HepG2 (cell line): ENCODE measurements at places on chromosomes 2 and 18. TPM values are rescaled to one million over a fixed set of nuclear protein-coding genes. Genes with fewer than 3 reads are reported as not detected.

DNA sequence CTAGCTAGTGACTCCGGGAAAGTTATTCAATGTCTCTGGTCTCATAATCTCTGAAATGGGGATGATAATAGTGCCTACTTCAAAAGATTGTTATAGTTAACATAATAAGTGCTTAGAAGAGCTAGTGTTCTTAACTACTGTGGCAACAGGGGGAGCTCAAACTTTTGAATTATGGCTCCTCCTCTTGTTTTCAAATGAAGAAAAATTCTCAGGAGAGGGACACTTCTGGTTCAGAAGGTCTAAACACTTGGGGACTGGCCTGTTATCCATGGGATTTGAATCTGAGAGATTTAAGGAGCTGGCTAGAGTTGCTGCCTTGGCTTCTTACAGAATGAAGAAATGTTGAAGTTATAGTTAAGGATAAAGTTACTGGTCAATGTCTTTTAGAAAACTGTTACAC is 92.2 kb upstream of the ITGB6 start:
- peak; percentile 15 for DNase-seq

GRCh38 chr2:26768759-26769088 is 4.6 kb downstream of the SLC35F6 start:
- DNase-seq = no peak

DNA sequence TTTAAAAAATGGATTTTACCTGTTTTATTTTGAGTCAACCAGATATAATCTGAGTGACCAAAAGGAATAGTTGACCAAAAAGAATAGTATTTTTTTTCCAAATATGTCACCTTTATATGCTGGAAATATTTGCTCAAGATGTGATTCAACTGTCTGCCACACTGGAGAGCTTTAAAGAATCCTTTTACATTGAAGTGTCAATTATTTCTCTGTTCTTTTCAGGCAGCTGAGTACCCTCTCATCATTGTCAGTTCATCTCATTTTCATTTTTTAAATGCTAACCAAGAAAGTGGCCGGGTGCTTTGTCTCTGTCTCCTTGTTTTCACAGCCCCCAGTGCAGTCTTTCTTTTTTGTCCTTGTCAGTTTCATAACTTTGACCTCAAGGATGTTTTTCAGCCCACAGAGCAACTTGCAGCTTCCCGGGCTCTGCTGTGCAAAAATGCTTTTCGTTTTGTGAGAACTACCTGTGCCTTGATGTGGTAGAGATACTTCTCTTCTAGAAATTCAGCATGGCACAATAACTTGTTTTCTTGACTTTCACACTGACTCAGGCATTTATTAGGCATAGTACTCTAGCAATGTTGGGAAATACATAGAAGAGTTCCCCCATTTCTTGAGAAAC is 23.4 kb upstream of the CERS6 start:
- no peak for DNase-seq

- no peak for DNase-seq
Observed at GRCh38 chr2:74201596-74201995, 3.2 kb downstream of the MTHFD2 start.

GRCh38 chr2:18373664-18374063 is 186.8 kb downstream of the RDH14 start:
- DNase-seq = no peak

DNA sequence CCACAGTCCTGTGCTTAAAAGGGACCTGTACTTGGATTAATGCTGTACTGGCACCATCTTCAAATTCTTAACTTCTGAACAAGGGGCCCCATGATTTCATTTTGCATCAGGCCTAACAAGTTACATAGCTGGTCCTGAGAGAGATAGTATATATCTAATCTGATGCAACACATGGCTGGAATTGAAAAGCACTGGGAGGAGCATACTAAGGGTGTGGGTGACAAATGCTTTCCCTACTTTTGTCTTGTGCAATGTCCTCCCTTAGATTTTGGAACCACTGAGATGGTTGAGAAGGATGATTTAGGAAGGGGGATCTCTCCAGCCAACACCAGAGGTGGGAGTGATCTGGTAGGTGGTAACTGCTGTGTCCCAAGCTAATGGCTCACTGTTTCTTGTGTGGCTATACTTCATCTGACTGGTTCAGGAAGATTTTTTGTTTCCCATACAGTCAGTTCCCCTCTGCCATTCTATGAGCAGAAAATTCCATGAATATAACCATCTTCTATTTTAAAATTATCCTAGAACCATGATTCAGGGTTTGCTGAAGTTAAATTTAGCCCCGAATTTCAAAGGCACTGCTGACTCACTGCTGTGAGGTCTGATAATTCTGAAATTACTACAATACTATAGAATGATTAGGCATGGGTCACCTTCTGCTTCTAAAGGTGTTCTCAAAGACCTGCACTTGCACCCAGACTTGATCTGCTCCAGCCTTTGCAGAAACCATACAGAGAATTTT is 108.3 kb upstream of the NCKAP5 start:
- DNase-seq = no peak

- DNase-seq = no peak
Observed at GRCh38 chr2:150387586-150388288, 99.7 kb downstream of the RND3 start.

DNA sequence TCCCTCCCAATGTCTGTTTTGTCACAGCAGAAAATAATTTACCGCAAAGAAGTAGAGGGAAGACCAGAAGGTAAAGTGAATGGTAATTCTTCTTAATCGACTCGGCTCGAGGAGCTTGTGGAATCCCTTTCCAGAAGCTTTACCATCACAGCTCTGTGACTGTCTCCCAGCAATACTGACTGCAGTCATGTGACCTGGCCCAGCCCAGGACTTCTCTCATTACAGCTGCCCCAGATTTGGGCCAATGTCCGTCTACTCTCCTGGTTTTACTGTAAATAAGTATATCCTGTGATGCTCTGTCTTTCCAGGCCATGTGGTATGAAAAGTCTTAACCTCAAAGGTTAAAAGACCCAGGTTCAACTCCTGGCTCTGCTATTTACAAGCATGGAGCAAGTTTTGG is 18.9 kb upstream of the ELOA2 start:
- DNase-seq = no peak

DNA sequence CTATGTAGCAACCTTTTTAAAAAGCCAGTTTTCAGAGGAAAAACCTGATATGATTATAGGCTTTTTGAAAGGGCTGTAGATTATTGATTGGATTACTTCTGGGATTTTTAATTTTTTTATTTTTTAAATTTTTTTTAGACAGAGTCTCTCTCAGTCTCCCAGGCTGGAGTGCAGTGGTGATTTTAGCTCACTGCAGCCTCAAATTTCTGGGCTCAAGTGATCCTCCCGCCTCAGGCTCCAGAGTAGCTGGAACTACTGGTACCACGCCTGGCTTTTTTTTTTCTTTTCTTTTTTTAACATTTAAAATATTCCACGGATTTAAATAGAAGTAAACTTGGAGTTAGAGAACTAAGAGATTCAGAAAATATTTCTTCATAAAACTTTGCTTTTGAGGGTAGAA is 1.2 kb downstream of the MRPL19 start:
- DNase-seq = no peak

- DNase-seq = no peak
Observed at GRCh38 chr2:216350214-216350791, 22.0 kb downstream of the MARCHF4 start.

GRCh38 chr2:215352602-215353001 is 40.7 kb downstream of the ATIC start:
- DNase-seq = no peak

GRCh38 chr18:48215876-48216638 is 193.1 kb downstream of the ZBTB7C start:
- no peak for DNase-seq

- no peak for DNase-seq
Observed at GRCh38 chr2:163734881-163735684, 725 bp downstream of the FIGN start.

DNA sequence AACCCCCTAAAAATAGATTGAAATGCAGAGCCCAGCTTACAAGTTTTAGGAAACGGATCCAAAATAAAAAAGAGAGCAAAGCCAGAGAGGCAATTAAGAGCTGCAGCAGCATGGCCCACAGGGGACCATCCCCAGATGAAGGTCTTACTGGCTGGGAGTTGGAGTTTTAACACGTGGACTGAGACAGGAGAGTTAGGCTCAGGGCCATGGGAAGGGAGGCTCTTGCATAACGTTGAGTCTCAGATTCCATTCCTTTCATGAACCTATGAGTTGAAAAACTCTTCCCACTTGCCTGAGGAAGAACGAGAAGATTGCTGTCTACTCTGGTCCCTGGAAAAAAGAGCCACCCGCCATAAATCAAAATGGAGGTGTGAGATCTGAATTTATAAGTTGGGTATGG is 101.8 kb upstream of the NDUFV2 start:
- DNase-seq = no peak

DNA sequence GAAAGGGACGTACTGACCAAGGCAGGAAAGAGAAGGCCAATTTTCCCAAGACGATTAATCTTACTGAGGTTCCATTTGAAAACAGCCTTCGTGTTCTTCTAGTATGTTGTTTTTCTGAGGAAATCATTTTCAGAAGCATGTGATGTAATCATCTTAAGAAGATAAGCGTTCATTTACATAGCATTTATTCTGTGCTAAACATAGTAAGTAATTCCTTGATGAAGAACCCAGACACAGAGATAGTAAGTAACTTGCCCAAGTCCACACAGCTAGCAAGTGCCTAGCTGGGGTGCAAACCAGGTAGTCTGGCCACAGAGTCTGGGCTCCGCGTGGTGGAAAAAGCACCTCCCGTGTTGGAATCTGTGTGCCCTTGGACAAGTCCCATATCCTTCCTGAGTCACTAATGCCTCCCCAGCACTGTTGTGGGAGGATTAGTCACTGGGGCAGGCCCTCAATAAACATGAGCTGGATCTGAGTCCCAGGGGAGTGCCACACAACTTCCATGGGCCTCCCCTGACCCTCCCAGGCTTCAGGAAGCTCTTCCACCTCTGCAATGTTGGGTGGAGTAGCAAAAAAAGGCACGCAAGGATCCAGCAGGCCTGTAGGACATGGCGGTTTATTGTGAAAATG is 26.9 kb upstream of the ASAP2 start:
- DNase-seq = peak; percentile 78

GRCh38 chr18:32683044-32683443 is 89.8 kb downstream of the KLHL14 start:
- DNase-seq = no peak

GRCh38 chr2:9003366-9003615 is 193 bp downstream of the MBOAT2 start:
- no peak for DNase-seq

DNA sequence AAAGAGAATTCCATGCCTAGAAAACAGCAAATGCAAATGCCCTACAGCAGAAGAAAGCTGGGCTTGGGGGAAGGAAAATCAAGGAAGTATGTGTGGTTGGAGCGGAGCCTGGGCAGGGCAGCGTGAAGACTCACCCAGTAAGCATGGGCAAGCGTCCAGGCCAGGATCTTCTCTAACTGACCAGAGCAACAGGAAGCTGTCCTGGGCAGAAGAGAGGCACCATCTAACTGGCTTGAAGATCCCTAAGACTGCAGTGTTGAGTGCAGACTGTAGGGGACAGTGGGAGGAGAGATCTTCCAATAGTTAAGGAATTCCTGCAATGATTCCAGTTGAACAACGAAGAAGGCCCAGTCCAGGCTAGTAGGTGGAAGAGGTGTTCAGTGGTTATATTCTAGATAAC is 57.9 kb downstream of the NXPH2 start:
- no peak for DNase-seq

- no peak for DNase-seq
Observed at GRCh38 chr2:29112379-29112778, 2.8 kb upstream of the CLIP4 start.

- DNase-seq = no peak
Observed at GRCh38 chr2:225797394-225797793, 397.9 kb downstream of the NYAP2 start.

DNA sequence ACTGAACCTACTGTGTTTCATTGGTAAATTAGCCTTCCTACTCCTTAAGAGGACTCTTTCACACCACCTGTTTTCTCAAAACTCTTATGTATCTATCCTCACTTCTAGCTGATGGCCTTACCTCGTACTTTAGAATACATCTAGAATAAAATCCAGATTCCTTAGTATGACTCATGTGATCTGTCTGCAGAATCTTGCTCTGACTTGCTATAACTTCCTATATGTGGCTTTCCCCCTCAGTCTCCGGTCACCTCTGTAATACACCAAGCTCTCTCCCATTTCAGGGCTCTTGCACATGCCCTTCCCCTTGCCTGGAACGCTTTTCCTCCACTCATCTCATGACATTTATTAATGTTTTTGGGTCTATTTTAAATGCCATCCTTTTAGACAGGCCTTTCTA is 95.6 kb upstream of the LHCGR start:
- DNase-seq = no peak

DNA sequence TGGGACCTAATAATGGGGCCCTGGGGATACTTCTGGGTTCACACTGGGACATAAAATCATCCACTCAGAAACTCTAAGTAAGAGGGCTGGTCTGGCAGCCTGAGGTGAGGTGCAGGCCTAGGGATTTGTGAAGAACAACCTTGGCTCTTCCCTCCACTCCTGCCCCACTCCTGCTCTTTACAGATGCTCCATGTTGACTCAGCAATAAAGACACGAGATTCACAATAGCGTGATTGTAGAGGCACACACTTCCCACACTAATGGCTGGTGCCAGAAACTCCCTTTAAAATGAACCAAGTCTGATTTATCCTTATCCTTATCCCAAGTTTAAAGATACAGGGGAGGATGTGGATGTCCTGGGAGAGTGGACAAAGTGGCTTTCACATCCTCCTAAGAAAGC is 228.2 kb downstream of the ACTR3 start:
- no peak for DNase-seq

GRCh38 chr2:128603411-128603924 is 284.8 kb upstream of the HS6ST1 start:
- DNase-seq = no peak

- peak; percentile 64 for DNase-seq
Observed at GRCh38 chr2:102114290-102114721, 28.2 kb upstream of the IL1R1 start.

CTLA4 gene
- polyA plus RNA-seq = 0.16 TPM in 1 of 2 replicates, not detected in the other

ADRA2B gene
- polyA plus RNA-seq = not detected in 2 replicates

CPO gene
- polyA plus RNA-seq = 0.07 TPM in 1 of 2 replicates, not detected in the other

SPC25 gene
- polyA plus RNA-seq = 6.9 and 11.3 TPM in 2 replicates

RAB17 gene
- polyA plus RNA-seq = 124 and 141 TPM in 2 replicates

CTAGE1 gene
- 0.01 TPM in 1 of 2 replicates, not detected in the other for polyA plus RNA-seq

LRRTM1 gene
- not detected in 2 replicates for polyA plus RNA-seq

ATP6V1C2 gene
- polyA plus RNA-seq = 0.10 and 0.29 TPM in 2 replicates

EPB41L5 gene
- polyA plus RNA-seq = 33.6 and 40.5 TPM in 2 replicates

UGT1A6 gene
- 0.25 and 0.35 TPM in 2 replicates for polyA plus RNA-seq

WDR7 gene
- 2.0 and 2.2 TPM in 2 replicates for polyA plus RNA-seq

RMDN2 gene
- polyA plus RNA-seq = 1.9 and 2.3 TPM in 2 replicates

STPG4 gene
- polyA plus RNA-seq = 0.11 and 0.20 TPM in 2 replicates

SULT1C4 gene
- polyA plus RNA-seq = 8.3 and 8.6 TPM in 2 replicates

SEH1L gene
- 43.3 and 63.5 TPM in 2 replicates for polyA plus RNA-seq

IL36A gene
- polyA plus RNA-seq = not detected in 2 replicates

LNPK gene
- 20.6 and 26.1 TPM in 2 replicates for polyA plus RNA-seq

SP9 gene
- not detected in 2 replicates for polyA plus RNA-seq

SMYD1 gene
- not detected in 2 replicates for polyA plus RNA-seq

MOGAT1 gene
- polyA plus RNA-seq = 0.81 and 0.98 TPM in 2 replicates

ZNF532 gene
- not detected in 2 replicates for polyA plus RNA-seq
